Naive thymus-derived CD4-positive, alpha-beta T cell (primary cell): ENCODE measurements at places on chromosomes 7 and 10.
A peak's percentile ranks its signal among the peaks of the same experiment; 100 is the strongest.

- DNase-seq = no peak
These were observed 41.1 kb downstream of the CAV1 start for GRCh38 chr7:116565981-116566380.

GRCh38 chr10:73886661-73887293 lies 12.4 kb upstream of the CAMK2G start:
- DNase-seq = no peak

DNA sequence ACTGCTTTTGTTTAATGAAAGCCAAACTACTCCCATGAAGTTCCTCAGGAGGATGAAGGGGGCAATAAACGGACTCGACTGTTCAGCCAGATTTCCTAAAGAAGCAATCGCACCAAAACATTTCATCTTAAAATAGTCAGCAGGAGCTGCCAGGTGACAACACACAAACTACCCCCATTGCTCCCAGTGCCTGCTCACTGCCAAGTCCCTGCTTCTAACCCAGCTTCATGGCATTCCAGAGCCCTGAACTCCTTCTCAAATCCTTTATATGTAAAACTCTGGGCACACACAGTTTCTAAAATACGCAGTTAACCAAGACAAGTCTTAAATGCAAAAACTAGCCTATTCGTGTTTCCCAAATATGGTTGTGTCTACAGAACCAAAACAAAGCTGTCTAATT lies 110.0 kb downstream of the SORBS1 start:
- DNase-seq = no peak

DNA sequence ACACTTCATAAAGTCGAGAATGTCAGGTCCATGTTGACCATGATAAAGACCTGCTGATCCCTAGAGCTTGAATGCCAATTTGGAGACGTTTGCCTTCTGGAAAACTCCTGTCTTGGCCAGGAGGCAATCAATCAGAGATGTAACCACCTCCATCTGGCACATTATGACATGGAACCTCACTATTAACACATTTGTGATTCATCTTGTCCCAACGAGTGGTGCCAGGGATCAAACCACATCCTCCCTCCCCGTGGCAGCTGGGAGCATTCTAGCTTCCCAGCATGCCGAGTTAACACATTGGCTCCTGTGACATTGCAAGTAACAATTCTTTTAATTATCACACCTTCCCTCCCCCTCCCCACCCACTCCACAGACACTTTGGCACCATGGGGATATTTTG lies 84.0 kb upstream of the PPP1R17 start:
- no peak for DNase-seq

DNA sequence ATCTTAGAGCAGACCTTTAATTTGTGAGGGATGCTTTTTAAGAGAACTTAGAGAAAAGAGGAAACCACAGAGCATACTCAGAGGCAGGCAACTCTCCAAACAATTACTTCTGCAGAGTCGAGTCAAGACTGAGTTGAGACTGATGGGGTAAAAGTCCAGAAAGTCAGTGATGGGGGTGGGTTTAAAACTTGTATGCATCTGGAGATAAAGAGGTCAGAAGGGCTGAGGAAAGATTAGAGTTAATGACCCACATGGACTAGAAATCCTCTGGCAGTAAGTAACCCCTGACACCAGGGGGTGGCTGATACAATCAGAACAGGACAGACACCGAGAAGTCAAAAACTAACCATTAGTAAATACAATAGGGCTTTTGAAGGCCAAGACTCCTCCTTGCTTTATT lies 42.4 kb upstream of the SEPTIN7 start:
- no peak for DNase-seq

DNA sequence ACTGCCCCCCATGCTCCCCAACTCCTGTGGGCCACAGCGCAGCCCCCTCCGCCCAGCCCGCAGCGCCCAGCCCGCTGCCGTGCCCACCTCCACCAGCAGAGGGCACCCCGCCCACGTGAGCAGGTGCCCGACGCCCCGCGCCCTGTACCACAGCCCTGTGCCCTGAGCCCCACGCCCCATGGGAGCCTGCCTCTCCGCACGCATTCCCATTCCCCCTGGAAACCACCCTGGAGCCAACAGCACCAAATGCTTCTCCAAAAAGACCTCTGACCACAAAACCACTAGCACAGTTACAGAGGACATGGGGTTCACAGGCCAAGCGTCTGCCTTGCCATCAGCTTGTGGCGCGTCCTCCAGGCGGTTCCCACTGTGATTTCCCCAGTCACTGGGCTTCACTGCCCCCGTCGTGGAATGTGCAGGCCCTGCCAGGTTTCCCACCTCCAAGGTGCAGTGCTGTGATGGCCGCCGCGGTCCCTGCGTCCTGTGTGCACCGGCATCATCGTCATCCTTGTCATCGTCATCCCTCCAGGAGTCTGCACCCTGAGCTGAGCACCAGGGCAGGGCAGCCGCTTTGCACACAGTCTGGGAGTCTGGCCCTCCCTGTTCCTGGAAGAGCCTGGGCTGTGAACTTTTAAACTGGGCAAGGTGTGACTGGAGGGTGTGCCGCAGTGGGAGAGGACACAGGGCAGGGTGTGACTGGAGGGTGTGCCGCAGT lies 61.7 kb downstream of the PWWP2B start:
- DNase-seq = peak; percentile 59

DNA sequence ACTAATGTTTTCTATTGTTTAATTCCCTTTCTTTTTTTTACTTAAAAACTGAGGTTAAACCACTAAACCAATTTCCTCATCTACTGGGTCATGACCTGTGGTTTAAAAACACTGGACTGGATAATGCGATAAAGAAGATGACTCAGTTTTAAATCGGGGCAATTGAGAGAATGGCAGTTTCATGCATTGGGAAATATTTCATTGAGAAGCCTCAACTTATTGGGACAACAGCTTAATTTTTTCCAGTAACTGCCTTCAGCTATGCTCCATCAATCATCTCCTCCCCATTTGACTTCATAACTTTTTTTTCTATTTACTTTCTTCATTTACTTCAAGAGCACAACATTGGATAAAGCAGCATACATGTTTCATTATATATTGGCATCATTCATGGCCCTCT lies 61.8 kb upstream of the MET start:
- no peak for DNase-seq

GRCh38 chr10:120111628-120112027 lies 219.1 kb downstream of the SEC23IP start:
- DNase-seq = no peak

- DNase-seq = no peak
These were observed 281.0 kb downstream of the ADRA2A start for GRCh38 chr10:111357859-111358258.

GRCh38 chr10:113644185-113645120 lies 19.4 kb downstream of the NRAP start:
- DNase-seq = no peak

DNA sequence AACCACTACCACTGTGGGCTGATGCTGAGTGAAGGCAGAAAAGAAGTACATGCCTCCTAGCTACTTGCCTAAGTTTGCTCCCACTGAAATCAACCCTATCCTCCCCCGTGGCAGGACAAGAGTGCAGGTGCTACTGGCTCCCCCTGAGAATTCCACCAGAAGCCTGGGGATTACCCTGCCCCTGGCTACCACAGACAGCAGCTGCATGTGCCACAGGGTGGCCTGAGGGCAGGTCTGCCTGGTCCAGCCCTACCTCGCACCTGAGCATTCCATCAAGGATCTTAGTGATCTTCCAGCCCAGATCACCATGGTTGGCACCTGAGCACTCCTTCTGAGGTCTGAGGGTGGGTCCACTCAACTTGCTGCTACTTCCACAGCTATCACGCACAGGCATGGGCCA lies 176.4 kb upstream of the SMIM30 start:
- DNase-seq = no peak

- no peak for DNase-seq
These were observed 101.2 kb upstream of the PALS2 start for GRCh38 chr7:24472093-24472492.
